GM12892 (cell line): ENCODE measurements at places on chromosomes 1 and 21.

DNA sequence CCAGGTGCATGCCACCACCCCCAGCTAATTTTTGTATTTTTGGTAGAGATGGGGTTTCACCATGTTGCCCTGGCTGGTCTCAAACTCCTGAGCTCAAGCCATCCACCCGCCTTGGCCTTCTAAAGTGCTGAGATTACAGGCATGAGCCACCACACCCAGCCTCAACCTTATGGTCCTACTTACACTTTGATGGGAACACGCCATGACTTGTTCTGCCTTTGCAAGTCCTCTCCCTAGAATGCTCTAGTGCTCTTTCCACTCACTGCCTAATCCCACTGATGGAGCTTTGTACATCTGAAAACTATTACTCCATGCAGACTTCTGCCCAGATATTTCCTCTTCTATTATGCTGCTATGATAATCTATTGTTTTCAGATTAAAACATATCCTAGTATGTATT is 174.3 kb downstream of the DAB1 start:
- DNase-seq, result no peak

GRCh38 chr1:37148663-37149062 is 114.3 kb upstream of the GRIK3 start:
- no peak for DNase-seq

- no peak for DNase-seq
These were observed 207.3 kb upstream of the CSF3R start for GRCh38 chr1:36689992-36690391.

GRCh38 chr1:53076721-53077598 is 14.9 kb downstream of the PODN start:
- no peak for DNase-seq

DNA sequence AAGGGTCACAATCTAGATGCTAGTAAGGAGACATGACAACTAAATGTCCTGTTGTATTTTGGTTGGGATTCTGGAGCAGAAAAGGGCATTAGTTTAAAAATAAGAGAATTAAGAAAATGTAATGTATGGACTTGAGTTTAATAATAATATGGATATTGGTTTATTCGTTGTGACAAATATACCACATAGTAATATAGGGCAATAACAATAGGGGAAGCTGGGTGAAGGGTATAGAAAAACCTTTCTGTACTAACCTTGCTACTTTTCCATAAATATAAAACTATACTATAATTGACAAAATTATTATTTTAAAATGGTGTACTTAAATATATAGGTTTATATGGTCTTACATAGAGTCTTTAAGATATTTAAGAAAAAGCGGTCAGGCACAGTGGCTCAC is 558.9 kb downstream of the PTPRC start:
- DNase-seq, result no peak

- DNase-seq, result no peak
These were observed 54.9 kb upstream of the C1orf198 start for GRCh38 chr1:230923176-230923575.

DNA sequence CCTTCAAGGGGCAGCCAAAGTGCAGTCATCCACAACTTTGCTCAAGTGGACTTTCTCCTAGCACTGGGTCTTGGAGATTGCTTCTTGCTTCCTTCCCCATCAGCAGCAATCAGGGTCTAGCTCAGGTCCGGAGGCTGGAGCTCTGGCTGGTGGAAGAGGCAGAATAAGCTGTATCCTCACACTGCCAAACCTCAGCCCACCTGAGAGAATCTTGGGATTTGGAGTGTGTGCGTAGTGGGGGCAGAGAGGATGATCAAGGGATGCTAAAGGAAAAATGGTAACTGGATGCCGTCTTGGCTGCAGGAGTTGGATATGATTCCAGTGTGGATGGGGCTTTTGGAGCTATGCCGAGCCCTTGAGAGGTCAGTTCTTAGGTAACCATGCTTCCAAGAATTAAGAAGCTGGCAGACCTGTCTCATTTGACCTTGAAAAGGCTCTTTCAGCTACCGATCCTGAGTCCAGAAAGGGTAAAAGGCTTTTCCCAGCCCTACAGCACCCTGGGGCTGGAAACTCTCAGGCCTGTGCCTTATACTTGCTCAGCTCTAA is 4.5 kb upstream of the NFASC start:
- DNase-seq, result no peak

DNA sequence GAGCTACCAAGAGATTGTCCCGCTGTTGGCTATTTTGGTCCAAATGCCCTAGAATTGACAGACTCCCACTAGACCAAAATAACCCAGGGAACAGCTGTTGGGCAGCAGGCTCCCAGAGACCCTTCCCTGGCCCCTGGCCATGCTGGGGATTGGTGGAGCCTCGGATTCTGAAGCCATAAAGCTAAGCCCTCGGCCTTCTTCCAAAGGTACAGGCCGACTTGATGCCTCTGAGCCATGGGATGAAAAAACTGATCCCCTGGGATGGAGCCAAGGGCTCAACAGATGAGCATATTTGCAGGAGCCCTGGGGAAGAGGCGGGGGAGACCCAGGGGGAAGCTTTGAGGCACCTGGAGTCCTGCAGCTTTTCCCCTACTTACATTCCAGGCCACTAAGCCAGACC is 1.0 kb upstream of the LRRC38 start:
- DNase-seq, result no peak

- no peak for DNase-seq
These were observed 547 bp downstream of the FOXD2 start for GRCh38 chr1:47438165-47439016.

GRCh38 chr21:29265690-29266479 is 32.8 kb upstream of the BACH1 start:
- DNase-seq, result no peak

DNA sequence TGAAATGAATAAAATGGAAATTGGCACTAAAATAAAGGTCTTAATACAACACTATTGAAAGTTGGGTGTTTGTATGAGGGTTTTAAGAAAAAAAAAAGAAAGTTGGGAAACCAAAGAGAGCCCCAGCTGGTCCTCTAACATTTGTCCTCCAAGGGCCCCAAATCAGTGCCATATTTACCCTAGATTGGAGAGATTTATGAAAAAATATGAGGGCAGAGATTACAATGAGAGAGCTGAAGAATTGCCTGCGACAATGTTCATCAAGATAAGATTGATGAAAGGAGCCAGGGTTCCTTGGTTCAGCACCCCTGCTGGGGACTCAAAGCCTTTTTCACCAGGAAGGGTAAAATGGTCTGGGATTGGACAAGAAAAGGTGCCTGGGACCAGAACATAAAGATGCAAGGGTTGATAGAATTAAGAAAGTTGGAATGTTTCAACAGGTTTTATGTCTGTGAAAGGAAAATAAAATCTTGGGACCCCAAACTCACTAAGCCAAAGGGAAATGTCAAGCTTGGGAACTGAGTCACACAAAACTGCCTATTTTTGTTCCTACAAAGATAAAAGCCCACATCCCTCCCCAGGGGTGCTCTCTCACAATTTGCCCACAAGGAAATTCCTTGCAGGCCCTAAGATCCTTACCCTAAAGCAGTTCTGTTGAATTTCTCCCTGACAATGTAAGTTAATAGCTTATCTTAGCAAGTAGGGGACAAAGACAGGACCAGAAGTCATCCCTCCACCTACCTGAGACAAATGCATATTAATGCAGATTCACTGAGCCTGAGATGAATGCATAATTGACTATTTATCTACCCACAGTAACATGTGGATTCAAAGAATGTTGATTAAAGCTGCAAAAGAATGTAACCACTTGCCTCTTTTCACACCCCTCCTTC is 26.8 kb downstream of the CBR1 start:
- DNase-seq, result no peak

GRCh38 chr1:154404984-154405746 is at the start of gene IL6R:
IL6R (plus strand) TSS chr1:154405343; CDS start chr1:154405630, 287 bp downstream.
- DNase-seq, result peak; percentile 44

GRCh38 chr1:35555601-35556477 is 1.4 kb downstream of the KIAA0319L start:
- no peak for DNase-seq

DNA sequence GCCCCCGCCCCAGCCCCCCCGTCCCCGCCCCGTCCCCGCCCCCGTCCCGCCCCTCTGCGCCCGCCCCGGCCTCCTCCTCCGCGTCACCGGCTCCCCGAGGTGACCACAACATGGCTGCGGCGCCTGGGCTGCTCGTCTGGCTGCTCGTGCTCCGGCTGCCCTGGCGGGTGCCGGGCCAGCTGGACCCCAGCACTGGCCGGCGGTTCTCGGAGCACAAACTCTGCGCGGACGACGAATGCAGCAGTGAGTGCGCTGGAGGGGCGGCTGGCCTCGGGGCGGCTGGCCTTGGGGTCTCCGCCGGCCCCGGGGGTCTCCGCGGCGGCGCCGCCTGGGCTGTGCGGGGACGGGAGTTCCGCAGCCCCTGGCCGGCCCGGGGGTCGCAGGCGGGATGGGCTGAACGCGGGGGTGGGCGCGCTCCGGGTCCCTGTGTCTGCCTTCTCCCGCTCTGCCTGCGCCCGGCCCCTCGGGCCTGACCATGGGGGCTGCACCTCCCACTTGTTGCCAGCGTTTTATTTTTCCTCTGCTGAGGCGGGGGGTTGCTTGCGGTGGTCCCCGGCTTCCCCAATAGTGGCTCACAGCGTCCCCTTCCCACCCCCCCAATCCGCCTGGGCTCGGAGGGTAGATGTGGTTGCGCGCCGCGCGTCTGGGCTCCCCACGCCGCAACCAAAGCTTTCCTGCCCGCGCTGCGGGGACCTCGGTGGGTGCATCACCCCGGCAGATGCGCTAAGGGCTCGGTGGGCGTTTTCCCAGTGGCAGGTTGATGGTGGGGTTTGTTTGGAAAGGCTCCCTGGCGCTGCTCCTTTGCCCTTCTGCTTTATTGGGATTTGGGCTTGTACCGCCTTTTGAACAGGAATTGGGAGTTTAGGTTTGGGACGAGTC is at the start of gene MIA3:
Gene MIA3 (plus strand): TSS at position 97 of the 879 bp plus-strand sequence. CDS start 14 bp downstream, at position 111.
- peak; percentile 80 for DNase-seq

- no peak for DNase-seq
These were observed 2.4 kb downstream of the MCL1 start for GRCh38 chr1:150576794-150577556.

GRCh38 chr1:3618881-3619671 is 5.7 kb upstream of the TPRG1L start:
- peak; percentile 68 for DNase-seq

GRCh38 chr1:193014400-193014799 is 44.8 kb downstream of the UCHL5 start:
- DNase-seq, result no peak

DNA sequence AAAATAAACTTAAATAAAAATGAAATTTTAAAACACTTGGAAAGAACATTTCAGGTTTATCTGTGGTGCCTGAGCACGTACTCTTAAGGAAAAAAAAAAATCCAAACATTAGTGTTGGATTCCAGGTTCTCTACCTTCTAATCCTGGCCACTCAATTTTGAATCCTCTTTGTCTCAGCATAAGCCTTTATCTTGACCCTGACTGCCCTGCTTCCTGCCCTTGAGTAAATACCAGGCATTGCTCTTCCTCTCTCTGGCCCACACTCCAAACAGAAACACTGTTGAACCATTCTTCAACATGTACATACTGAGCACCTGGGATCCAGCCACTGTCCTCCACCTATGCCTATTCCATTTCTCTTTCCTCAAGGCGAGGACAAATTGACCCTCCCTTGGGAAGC is 11.4 kb upstream of the VANGL1 start:
- no peak for DNase-seq

- no peak for DNase-seq
These were observed 80.1 kb upstream of the CD55 start for GRCh38 chr1:207241164-207241934.

GRCh38 chr1:113266788-113267187 is 123.5 kb upstream of the MAGI3 start:
- DNase-seq, result no peak

DNA sequence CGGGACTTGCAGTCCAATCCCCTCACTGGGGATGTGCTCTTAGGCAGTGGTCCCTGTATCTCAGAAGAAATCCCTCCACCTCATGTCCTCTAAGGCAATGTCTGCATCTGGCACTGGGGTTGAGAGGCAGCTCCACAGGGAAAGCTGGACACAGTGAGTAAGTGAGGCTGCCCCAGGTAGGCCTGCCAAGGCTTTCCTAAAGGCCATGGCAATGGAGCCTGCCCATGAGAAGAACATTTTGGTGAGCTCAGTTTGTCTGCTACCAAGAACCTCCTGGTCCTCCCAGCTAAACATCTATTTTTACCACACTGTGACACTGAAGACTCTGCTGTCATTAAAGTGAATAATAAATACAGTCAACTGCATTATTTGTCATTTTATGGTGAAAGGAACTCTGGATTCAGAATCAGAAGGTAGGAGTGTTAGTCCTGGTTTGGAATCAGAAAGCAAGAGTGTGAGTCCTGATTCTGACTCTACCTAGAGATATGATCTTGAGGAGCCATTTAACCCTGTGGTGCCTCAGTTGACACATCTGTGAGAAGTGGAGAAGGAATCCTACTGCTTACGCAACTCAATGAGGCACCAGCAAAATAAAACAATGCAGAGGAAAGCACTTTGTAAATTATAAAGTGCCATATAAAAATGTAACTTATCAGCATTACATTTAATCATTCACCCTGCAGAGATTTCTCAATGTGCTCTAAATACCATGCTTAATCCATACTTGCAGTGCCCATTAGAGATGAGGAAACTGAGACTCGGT is 41.0 kb downstream of the TBX15 start:
- no peak for DNase-seq

DNA sequence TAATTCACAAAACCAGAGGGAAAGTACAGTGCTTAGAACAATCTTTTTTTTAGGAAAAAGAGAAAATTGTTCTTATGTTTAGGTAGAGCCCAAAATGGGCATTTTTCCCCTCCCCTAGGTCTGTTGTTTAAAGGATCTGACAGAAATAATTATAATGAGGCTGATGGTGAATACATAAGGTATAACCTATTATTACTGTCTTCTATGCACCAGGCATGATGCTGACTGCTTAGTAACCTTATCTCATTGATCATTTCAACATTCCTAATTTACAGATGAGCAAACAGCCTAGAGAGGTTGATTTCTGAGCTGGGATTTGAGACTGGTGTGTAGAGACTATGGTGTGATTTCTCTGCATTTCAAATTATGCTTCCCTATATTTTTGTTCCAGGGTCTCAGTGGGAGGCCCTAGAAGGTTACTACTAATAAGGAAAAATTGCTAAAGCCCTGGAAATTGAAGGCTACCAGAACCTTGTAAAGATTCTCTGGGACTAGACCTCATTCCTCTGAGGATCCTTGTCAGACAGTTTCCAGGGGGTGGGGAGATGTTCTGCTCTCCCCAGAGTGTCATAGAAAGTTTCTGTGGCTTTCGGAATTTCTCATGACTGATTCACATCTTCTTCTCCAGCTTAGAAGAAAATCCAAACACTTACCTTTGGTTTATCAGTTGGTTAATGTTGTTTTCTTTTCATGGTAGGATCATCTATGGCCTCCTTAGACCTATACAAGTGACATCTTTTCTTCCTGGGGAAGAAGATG is 44.9 kb downstream of the ROR1 start:
- no peak for DNase-seq

DNA sequence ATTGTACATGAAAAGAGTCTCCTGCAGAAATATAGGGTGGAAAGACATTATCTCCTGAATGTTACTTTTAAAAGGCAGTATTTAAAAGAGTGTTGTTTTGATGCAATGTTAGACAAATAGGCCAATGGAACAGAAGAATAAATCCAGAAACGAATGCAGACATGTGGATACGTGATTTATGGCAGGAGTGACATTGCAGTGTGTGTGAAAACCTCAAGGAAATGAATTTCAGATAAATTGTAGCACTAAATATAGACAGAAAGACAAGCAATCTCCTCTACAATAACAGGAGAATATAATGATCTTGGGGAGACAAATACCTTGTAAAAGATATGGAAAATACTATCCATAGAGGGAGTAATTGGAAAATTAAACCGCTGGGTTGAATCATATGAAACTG is 387.8 kb upstream of the CHRM3 start:
- DNase-seq, result no peak

- no peak for DNase-seq
These were observed 17.9 kb upstream of the PWP2 start for GRCh38 chr21:44089001-44089911.

- DNase-seq, result no peak
These were observed 11.2 kb upstream of the PLPP3 start for GRCh38 chr1:56590520-56591011.
